ENCODE measurements at places on chromosomes 4 and X. TPM values are rescaled to one million over a fixed set of nuclear protein-coding genes. Genes with fewer than 3 reads are reported as not detected.

Gene RNF128
- total RNA-seq = 37.5 TPM

DNA sequence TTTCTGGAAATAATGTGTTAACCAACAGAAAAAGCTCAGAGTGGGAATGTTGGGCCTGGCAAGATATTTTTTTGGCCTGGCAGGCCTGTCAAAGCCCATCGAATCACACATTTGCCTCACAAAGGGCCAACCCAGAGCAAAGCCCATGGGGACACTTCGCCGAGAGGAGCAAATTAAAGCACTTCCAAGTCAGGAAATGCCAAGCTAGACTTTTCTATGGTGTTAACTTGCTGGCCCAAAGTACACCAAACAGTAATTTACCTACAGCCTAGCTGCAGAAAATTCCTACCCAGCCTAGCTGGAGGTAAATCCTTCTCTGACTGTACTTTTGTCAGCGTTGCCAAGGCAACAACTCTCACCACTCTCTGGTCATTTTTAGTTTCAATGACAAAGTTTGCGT lies 288.6 kb upstream of the LDB2 start:
- no peak for DNase-seq

GRCh38 chrX:44330227-44330626 lies 13.2 kb downstream of the EFHC2 start:
- DNase-seq = no peak

- DNase-seq = no peak
Observed at GRCh38 chr4:153440475-153440874, 25.7 kb upstream of the TMEM131L start.

DNA sequence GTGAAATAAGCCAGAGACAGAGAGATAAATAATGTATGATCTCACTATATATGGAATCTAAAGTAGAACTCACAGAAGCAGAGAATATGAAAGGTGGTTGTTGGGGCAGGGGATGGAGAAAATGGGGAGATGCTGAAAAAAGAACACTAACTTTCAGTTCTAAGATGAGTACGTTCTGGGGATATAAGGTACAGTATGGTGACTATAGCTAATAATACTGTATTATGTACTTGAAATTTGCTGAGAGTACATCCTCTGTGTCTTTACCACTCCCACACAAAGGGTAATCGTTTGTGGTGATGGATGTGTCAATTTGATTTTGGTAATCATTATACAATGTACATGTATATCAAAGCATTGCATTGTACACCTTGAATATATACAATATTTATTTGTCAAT lies 6.6 kb downstream of the FBXL5 start:
- DNase-seq = no peak

DNA sequence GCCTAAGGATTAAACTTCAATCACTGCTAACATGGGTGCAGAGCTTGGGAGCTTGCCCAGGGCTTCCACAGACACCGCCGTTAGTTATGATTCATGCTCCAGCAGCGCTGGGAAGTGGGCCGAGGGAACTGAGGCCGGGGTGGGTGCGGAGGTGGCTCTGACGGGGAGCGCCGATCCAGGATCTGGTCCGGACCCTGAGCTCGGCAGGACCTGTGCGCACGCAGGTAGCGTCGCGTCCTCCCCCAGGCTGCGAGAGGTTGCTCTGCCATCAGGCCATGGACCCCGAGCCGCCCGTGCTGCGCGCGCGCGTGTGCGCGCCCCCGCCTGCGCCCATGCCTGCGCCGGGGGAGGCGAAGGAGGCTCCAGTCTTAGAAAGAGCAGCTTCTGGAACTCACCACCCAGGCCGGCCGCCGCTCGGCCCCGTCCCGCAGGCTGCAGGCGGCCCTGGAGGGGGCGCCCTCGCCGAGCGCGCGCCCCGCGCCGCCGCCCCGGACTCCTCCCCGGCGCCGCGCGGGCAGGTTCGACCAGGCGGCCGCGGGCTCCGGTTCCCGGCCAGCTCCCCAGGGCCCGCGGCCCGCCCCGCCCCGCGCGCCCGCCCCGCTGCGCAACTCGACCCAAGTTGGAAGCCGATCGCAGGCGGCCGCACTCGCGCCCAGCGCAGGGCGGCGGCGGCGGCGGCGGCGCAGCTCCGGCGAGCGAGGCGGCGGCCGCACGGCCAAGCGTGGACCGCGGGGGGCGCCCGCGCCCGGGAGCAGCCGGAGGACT lies 732 bp upstream of the ADRA2C start:
- DNase-seq = no peak

Gene IL15
- total RNA-seq = 6.8 TPM

DNA sequence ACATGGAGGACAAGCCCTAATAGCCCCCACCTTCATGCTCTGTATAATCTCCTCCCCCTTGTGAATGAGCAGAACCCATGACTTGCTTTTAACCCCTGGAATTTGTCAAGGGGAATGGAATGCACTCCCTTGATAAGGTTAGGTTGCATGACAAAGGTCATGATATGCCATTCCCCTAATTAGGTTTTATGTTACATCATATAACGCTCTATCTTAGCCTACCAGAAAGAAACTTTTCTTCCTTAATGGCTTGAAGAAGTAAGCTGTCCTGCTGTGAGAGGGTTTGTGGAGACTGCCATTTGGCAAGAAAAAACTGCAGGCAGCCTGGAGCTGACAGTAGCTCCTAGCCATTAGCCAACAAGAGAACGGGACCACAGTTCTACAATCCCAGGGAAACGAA lies 399.8 kb upstream of the MAD2L1 start:
- no peak for DNase-seq

Gene RRH
- not detected for total RNA-seq

Gene XAGE2
- not detected for total RNA-seq

DNA sequence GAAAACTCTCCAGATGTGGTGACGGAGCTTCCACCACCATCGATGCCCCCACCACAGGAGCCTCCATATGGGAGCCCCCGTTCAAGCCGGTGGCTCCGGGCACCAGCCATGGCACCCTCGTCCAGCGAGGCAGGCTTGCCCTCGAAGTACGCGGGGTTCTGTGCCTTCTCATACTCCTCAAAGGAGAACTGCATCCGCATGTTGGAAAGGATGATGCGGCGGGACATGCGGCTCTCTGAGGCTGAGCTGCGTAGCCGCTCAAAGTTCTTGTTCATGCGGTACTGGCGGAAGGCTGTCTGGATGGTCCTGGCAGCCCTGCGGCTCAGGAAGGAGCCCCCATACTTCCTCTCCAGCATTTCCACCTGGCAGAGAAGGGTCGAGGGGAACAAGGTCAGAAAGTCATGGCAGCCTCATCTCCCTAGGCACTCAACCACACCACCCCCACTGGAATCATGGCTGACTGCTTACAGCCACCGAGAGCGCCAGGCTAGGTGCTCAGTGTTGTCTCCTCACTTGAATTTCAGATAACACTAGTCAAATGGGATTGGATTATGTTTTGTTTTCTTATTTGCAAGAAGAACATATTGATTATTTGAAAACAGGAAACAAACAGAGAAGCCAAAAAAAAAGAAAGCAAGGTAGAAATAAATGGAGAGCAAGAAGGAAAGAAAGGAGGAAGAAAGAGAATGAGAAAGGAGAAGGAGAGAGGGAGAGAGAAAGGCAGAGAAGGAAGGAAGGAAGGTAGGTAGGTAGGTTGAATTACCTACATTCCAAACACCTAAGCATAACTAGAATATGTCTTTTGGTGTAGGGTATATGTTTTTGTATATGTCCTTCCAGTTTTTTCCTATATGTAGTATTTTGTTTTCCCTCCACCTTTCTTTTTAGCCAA lies 26.6 kb downstream of the IQSEC2 start:
- DNase-seq = no peak

GRCh38 chr4:155837203-155837796 lies 28.8 kb downstream of the ASIC5 start:
- no peak for DNase-seq

- DNase-seq = no peak
Observed at GRCh38 chrX:5337160-5337559, 891.5 kb downstream of the NLGN4X start.

Gene BEND4
- 2.6 TPM for total RNA-seq

All from transverse colon (tissue), 4 donors.